ENCODE measurements at places on chromosomes 7 and 10. TPM values are rescaled to one million over a fixed set of nuclear protein-coding genes. Genes with fewer than 3 reads are reported as not detected.

- no peaks in the 10 kb centered on the region for H3K36me3 ChIP-seq
- no peak overlapping the region for H3K27ac ChIP-seq
- DNase-seq, result no peak
- no peak overlapping the region for H3K4me3 ChIP-seq
- no peaks in the 10 kb centered on the region for H3K27me3 ChIP-seq
- peaks cover 10% of the 10 kb centered on the region for H3K4me1 ChIP-seq
These were observed 2.9 kb upstream of the ATP6V0E2 start for GRCh38 chr7:149870701-149871483.

DNA sequence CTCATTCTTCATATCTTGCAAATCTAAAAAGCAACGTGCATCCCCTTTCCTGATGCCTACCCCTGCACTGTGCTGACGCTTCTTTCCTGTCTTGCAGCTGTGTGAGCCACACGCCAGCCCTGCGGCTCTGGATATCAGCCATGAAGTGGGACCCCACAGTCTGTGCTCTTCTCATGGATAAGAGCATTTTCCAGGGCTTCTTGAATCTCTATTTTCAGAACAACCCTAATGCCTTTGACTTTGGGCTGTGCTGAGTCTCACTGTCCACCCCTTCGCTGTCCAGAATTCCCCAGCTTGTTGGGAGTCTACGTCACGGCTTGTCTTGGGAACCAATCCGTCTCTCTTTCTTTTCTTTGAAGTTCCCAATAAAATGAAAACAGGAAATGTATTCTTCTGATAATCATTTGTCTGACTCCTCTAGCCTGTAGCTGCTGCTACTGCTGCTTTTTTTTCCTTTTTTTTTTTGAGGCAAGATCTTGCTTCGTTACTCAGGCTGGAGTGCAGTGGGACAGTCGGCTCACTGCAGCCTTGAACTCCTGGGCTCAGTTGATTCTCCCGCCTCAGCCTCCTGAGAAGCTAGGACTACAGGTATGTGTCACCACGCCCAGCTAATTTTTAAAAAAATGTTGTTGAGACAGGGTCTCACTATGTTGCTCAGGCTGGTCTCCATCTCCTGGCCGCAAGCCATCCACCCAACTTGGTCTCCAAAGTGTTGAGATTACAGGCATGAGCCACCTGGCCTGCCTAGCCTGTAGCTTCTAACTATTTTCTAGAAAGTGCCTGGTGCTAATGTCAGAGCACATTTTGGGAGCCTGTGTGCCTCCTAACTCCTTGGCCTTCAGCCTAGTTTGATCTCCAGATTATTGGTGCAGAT, 30.3 kb downstream of the GSTO2 start:
- H3K27ac ChIP-seq, result peak overlapping the region; percentile 100
- H3K4me3 ChIP-seq, result peak overlapping the region; percentile 32
- H3K36me3 ChIP-seq, result no peaks in the 10 kb centered on the region
- H3K27me3 ChIP-seq, result no peaks in the 10 kb centered on the region
- DNase-seq, result peak; percentile 86
- peaks cover 46% of the 10 kb centered on the region for H3K4me1 ChIP-seq

Gene C10orf67
- total RNA-seq, result 0.46 TPM

GRCh38 chr10:35391153-35391953, 55.0 kb downstream of the CCNY start:
- no peak overlapping the region for H3K27ac ChIP-seq
- no peak for DNase-seq
- H3K4me1 ChIP-seq, result peaks cover 15% of the 10 kb centered on the region

Gene CUBN
- 2.7 TPM for total RNA-seq

- no peaks in the 10 kb centered on the region for H3K36me3 ChIP-seq
- peak within 1 kb of the TSS; percentile 68 for H3K4me3 ChIP-seq
- peaks cover 2% of the 10 kb centered on the region for H3K27me3 ChIP-seq
- H3K4me1 ChIP-seq, result peaks cover 7% of the 10 kb centered on the region
These were observed at the start of gene HSPA12A for GRCh38 chr10:116742367-116743265. HSPA12A (minus strand) TSS chr10:116742566; CDS start chr10:116742469, 97 bp downstream.

GRCh38 chr10:102773986-102774385, 30.2 kb downstream of the WBP1L start:
- H3K27me3 ChIP-seq, result no peaks in the 10 kb centered on the region
- H3K4me3 ChIP-seq, result no peak overlapping the region
- H3K36me3 ChIP-seq, result no peaks in the 10 kb centered on the region
- peaks cover 54% of the 10 kb centered on the region for H3K4me1 ChIP-seq
- DNase-seq, result no peak

- H3K27me3 ChIP-seq, result no peaks in the 10 kb centered on the region
- DNase-seq, result no peak
- no peaks in the 10 kb centered on the region for H3K36me3 ChIP-seq
- H3K4me1 ChIP-seq, result no peaks in the 10 kb centered on the region
- H3K4me3 ChIP-seq, result no peak overlapping the region
- no peak overlapping the region for H3K27ac ChIP-seq
These were observed 29.7 kb downstream of the C1QL3 start for GRCh38 chr10:16491933-16492332.

Gene SLC18A2
- not detected for total RNA-seq

Gene TEX47
- not detected for total RNA-seq

DNA sequence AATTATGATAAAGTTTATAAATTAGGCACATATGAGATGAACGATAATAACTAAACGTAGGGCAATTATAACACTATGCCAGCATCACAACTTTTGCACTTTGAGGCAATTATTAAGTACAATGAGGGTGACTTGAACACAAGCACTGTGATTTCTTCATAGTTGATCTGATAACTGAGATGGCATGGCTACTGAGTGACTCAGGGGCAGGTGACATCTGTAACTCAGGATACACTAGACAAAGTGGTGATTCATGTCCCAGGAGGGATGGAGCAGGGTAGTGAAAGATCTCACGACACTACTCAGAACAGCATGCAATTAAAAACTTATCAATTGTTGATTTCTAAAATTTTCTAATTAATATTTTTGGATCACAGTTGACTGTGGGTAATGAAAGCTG, 98.3 kb upstream of the ARHGAP21 start:
- no peak overlapping the region for H3K4me3 ChIP-seq
- H3K27me3 ChIP-seq, result no peaks in the 10 kb centered on the region
- peak; percentile 19 for DNase-seq
- no peak overlapping the region for H3K27ac ChIP-seq

GRCh38 chr7:28026237-28026636, 154.4 kb downstream of the JAZF1 start:
- no peak for DNase-seq
- no peaks in the 10 kb centered on the region for H3K27me3 ChIP-seq
- no peaks in the 10 kb centered on the region for H3K4me1 ChIP-seq
- H3K27ac ChIP-seq, result no peak overlapping the region
- no peaks in the 10 kb centered on the region for H3K36me3 ChIP-seq

GRCh38 chr10:100824886-100825285, 79.5 kb downstream of the PAX2 start:
- H3K27ac ChIP-seq, result no peak overlapping the region
- peaks cover 9% of the 10 kb centered on the region for H3K4me1 ChIP-seq
- H3K4me3 ChIP-seq, result no peak overlapping the region
- H3K27me3 ChIP-seq, result peaks cover 75% of the 10 kb centered on the region
- DNase-seq, result no peak
- H3K36me3 ChIP-seq, result no peaks in the 10 kb centered on the region

Gene SFRP4
- 0.19 TPM for total RNA-seq

Gene FANK1
- total RNA-seq, result 9.7 TPM

GRCh38 chr7:28228396-28228795, 47.8 kb upstream of the JAZF1 start:
- H3K27ac ChIP-seq, result no peak overlapping the region
- H3K36me3 ChIP-seq, result no peaks in the 10 kb centered on the region
- peaks cover 2% of the 10 kb centered on the region for H3K27me3 ChIP-seq
- no peak overlapping the region for H3K4me3 ChIP-seq
- no peak for DNase-seq
- no peaks in the 10 kb centered on the region for H3K4me1 ChIP-seq

- H3K36me3 ChIP-seq, result no peaks in the 10 kb centered on the region
- peaks cover 18% of the 10 kb centered on the region for H3K4me1 ChIP-seq
- H3K4me3 ChIP-seq, result no peak overlapping the region
- no peak for DNase-seq
These were observed 78.0 kb downstream of the PTPRE start for GRCh38 chr10:127984945-127985344.

DNA sequence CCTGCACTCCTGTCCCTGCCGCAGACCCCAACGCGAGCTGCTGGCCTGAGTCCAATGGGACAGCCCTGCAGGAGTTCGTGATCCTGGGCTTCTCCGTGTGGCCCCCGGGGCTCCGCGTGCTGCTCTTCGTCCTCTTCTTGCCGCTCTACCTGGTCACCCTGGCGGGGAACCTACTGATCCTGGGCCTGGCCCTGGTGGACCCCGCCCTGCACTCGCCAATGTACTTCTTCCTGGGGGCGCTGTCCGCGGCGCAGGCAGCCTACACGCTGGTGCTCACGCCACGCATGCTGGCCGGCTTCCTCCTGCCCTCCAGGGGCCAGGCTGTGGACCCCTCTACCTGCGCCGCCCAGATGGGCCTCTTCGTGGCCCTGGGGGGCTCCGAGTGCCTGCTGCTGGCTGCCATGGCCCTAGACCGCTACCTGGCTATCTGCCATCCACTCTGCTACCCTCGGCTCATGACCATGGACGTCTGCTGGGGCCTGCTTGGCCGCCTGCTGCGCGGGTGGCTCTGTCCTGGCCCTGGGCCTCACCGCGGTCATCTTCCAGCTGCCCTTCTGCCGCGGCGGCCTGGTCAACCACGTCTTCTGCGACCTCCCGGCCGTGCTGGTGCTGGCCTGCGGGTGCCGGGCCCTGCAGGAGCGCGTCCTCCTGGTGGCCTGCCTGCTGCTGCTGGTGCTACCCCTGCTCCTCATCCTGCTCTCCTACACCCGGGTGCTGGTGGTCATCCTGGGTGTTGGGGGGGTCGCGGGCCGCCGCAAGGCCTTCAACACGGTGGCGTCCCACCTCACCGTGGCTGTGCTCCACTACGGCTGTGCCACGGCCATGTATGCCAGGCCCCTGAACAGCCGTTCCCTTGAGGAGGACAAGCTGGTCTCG, 71.7 kb downstream of the RBAK start:
- no peak for DNase-seq
- no peaks in the 10 kb centered on the region for H3K36me3 ChIP-seq
- H3K4me3 ChIP-seq, result no peak overlapping the region

GRCh38 chr10:119620241-119621077, 23.7 kb upstream of the TIAL1 start:
- H3K36me3 ChIP-seq, result no peaks in the 10 kb centered on the region
- no peak overlapping the region for H3K27ac ChIP-seq
- H3K4me1 ChIP-seq, result no peaks in the 10 kb centered on the region
- peak; percentile 14 for DNase-seq
- no peak overlapping the region for H3K4me3 ChIP-seq

GRCh38 chr10:9613338-9614075, 1404.2 kb upstream of the CELF2 start:
- no peaks in the 10 kb centered on the region for H3K36me3 ChIP-seq
- no peaks in the 10 kb centered on the region for H3K4me1 ChIP-seq
- no peak overlapping the region for H3K27ac ChIP-seq
- no peak for DNase-seq

DNA sequence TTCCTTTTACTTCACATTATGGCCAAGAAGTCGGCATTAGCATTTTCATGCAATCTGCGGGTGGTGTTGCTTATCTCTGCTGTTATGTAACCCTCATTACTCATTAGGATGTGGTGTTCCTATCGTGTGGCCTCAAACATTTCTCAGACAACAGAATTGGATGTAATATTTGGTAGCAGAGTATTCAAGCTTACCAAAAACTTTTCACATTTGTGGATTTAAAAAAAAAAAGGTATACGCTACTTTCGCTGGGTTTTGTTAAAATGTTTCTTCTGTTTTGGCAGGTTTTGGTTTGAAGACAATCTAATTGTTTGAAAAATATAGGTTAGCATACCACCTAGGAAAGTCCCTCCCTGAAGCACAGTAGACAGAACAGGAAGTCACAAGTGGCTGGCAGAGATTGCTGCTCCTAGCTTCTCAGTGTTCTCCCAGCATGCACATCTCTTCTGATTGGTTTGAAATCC, 128.8 kb downstream of the GATA3 start:
- no peaks in the 10 kb centered on the region for H3K27me3 ChIP-seq
- peak; percentile 87 for DNase-seq
- no peak overlapping the region for H3K27ac ChIP-seq

DNA sequence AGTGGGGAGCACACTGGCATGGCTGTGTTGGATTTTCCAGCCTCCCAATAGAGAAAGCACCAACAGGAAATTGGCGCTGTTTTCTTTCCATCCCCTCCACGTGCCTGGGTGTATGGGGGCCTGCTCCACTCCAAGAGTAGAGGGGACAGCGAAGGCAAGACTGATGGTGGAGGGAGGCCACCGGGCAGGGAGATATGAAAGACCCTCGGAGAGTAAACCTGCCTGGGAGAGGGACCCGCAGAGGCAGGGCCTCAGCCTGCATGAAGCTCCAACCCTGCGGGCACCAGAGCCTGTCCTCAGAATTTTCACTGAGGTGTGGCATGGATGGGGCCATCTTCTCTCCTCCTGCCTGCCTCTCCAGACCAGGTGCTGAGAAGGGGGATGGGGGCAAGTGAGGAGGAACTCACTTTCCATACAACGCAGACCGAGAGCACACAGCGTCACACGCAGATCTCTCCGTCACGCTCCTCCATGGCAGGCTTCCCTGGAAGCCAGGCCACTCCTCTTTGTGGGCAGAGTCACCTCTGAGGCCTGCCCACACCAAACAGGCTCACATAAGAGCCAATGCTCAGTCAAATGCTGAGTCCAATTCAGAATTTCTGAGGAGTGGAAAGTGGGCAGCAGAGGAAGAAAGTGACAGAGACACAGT, 18.8 kb downstream of the ANXA11 start:
- H3K36me3 ChIP-seq, result no peaks in the 10 kb centered on the region
- H3K27ac ChIP-seq, result no peak overlapping the region
- no peak overlapping the region for H3K4me3 ChIP-seq
- no peaks in the 10 kb centered on the region for H3K27me3 ChIP-seq
- DNase-seq, result no peak

- DNase-seq, result peak; percentile 79
- H3K36me3 ChIP-seq, result no peaks in the 10 kb centered on the region
- H3K27ac ChIP-seq, result peak overlapping the region; percentile 70
- H3K27me3 ChIP-seq, result no peaks in the 10 kb centered on the region
These were observed 147.1 kb downstream of the RNF216 start for GRCh38 chr7:5634107-5634950.

DNA sequence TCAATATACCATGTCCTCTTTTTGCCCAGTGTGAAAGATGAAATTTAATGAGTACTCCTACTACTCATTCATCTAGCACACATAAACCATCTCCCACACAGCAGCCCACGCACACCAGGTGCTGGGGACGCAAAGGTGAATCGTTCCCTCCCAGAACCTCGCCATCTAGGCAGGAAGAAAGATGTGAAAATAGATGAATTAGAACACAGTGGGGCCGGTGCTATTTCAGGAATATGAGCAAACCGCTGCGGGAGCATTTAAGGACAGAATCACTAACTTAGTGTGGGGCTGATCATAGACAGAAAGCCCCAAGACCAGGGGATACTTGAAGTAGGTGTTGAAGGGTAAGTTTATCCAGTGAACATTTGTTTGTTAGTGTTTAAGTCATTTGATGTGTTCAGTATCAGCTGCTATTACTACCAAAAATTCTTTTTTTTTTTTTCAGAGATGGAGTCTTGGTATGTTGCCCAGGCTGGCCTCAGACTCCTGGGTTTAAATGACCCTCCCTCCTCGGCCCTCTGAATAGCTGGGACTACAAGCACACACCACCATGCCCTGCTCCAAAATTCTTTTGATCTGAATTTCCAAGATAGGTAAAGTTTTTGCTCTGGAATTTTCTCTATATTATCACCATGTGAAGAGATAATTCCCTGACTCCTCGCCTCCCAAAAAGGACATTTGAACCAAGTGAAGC, 48.8 kb downstream of the CPXM2 start:
- H3K36me3 ChIP-seq, result no peaks in the 10 kb centered on the region
- no peak overlapping the region for H3K4me3 ChIP-seq
- H3K27ac ChIP-seq, result no peak overlapping the region
- no peak for DNase-seq

Gene TRIM73
- total RNA-seq, result 6.1 TPM

Data from astrocyte (in vitro differentiated cells and primary cell).